Lower leg skin (tissue), 4 donors: ENCODE measurements at places on chromosomes 16 and 17.

DNA sequence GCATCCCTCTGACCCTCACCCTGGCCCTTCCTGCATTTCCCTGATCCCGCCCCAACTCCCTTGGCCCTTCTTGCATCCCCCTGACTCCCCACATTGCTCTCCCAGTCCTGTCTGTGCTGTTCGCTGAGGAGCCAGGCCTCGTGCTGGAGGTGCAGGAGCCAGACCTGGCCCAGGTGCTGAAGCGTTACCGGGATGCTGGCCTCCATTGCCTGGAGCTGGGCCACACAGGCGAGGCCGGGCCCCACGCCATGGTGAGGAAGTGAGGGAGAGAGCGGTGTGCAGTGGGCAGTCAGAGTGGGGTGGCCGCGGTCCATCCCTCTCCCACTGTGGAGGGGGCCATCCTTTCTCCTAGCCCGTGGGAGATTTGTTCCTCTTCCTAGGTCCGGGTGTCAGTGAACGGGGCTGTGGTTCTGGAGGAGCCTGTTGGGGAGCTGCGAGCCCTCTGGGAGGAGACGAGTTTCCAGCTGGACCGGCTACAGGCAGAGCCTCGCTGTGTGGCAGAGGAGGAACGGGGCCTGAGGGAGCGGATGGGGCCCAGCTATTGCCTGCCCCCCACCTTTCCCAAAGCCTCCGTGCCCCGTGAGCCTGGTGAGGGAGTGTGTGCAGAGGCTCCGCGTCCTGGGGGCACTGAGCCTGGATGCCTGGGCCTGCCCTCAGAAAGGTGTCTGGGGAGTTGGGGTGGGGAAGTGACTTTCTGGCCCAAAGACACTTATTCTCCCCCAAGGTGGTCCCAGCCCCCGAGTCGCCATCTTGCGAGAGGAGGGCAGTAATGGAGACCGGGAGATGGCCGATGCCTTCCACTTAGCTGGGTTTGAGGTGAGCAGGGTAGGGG lies 17.8 kb downstream of the PFAS start:
- no peak for DNase-seq

- DNase-seq = no peak
Observed at GRCh38 chr16:57510016-57510871, 24.0 kb upstream of the DOK4 start.

DNA sequence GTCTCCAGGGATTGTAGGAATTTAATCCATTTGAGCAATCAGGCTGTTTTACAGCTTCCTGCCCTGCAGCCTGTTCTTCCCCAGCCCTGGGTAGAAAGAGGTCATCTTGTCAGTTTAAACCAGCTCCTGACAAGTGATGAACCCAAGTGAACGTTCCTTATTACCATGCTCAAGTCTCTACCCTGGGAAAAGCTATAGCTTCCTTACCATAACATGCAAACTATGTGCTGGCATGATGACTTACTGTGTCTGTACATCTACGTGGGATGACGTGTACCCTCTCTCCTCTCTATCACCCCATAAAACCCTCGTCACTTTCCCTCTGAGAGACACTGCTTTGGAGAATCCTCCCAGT lies 452.2 kb downstream of the XYLT1 start:
- no peak for DNase-seq

GRCh38 chr16:259814-260253 lies 15.9 kb downstream of the RGS11 start:
- no peak for DNase-seq

DNA sequence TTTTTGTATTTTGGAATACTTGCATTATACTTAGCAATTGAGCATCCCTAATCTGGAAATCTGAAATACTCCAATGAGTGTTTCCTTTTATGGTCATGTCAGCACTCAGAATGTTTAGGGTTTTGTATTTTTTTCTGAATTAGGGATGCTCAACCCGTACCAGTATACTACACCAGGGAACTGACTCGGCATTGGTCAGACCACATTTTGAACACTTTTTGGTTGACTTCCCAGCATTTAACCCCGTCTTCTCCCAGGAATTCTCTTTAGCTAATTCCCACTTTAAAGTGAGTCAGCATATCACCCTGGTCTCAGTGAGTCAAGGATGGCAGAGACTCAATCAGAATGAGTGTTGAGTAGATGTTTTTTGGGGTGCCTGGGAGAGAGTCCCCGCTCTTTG lies 177.9 kb downstream of the SPECC1 start:
- no peak for DNase-seq

DNA sequence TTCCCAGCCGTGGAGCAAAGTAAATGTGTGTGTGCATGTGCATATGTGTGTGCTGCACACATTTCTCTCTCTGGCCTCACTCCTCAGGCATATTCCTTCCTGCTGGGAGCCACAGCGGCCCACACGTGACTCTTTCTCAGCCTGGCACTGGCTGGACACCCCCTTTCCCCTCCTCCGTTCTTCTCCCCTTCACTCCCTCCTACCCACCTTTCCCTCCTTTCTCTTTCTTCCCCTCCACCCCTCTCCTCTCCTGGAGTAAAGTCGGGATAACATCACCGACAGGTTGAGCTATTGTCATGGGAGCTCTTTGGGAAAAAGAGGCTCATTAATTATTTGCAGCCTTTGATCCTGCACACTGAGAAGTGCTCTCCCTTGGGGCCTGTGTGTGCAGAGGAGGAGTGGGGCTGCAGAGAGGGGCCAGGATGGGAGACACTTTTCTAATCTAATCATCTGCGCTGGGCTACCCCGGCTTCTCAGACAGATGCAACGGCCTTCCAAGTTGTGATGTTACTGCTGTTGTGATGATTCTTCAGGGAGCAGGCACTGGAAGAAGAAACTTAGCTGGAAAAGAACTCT lies 126.3 kb upstream of the HSBP1 start:
- no peak for DNase-seq

- DNase-seq = no peak
Observed at GRCh38 chr16:27701381-27701780, 151.4 kb downstream of the KATNIP start.

GRCh38 chr16:25108054-25108453 lies 3.5 kb upstream of the LCMT1 start:
- no peak for DNase-seq

DNA sequence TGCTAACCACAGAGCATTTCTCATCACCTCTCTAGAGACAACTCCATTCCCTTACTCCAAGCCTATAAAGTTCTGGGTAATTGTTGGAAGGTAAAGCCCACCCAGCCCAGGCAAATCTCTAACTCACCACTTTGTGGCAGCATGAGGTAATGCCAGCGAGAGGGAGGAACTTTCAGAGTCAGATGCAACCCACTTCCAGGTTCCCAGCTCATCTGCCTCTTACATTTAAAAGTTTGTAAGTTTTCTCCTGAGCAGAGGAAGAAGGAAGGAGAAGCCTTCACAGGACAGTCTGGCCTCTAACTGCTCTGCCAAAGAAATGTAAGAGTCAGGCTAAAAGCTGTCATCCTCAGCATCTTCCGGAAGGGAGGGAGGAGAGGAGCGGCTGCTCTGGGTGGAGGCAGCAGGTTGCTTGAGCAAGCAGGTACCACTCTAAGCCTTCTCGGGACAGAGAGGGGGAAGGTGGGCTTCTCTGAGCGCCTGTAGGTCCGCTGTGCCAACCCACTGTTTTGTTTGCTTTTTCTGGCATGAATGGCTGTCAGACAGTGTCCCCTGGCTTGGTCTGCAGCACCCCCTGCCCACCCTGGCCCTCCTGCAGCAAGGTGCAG lies 1.0 kb downstream of the ZNF319 start:
- DNase-seq = no peak

DNA sequence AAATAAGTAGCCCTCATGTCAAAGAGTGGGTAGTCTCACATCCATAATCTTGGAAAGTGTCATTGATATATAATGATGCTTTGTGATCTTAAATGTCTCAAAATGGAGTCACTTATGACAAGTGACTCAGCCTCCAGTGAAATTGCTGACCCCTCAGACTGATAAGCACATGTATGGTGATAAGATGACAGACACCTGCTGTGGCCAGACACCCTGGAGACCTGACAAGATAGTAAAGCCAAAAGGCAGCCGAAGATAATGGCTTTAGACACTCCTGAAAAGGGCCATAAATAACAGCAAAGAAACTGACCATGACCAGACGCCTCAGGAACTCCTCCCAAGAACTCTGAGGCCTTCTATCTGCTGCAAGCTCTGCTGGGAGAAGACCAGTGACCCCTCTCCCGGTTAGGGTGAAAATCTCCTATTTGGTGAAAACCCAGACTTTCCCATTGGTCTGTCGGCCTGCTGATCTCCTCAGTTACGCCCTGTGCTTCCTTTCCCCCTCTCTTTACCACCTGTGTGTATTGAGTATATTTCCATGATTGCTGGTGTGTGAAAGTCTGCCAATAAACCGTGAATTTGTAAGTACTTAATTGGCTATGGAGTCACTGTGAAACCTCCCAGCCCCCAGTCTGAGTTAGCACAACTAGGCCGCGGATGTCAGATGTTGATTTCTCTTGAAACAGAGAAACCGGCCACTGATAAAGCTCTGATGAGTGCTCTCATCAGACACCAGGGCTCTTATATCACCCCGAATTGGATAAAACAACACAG lies 226.7 kb upstream of the MYOCD start:
- DNase-seq = no peak

- no peak for DNase-seq
Observed at GRCh38 chr17:81494626-81495377, 17.8 kb downstream of the ACTG1 start.

- DNase-seq = no peak
Observed at GRCh38 chr16:83269048-83269447, 538.7 kb upstream of the HSBP1 start.

GRCh38 chr17:21021208-21021803 lies 21.5 kb downstream of the USP22 start:
- DNase-seq = no peak

GRCh38 chr16:51376080-51376479 lies 225.0 kb upstream of the SALL1 start:
- DNase-seq = no peak

GRCh38 chr16:9351440-9351839 lies 260.0 kb downstream of the HAPSTR1 start:
- no peak for DNase-seq

- DNase-seq = no peak
Observed at GRCh38 chr17:50475362-50475761, 3.3 kb upstream of the RSAD1 start.

DNA sequence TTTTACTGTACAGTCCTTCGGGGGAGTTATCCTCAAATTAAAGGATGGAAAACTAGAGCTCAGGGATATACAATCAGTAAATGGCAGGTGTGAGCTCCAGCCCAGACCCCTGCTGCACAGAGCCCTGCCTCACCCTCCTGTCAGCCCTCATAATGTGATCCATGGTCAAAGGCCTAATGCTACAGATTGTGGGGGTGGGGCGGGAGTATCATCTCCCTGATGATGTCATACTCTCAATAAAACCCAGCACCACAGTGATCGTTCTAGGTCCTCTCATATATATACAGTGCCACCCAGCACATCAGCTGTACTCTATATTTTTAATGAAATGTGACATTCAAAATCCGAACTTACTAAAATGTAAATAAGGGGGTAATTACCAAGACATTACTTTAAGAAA lies 61.5 kb downstream of the SLC39A11 start:
- no peak for DNase-seq

DNA sequence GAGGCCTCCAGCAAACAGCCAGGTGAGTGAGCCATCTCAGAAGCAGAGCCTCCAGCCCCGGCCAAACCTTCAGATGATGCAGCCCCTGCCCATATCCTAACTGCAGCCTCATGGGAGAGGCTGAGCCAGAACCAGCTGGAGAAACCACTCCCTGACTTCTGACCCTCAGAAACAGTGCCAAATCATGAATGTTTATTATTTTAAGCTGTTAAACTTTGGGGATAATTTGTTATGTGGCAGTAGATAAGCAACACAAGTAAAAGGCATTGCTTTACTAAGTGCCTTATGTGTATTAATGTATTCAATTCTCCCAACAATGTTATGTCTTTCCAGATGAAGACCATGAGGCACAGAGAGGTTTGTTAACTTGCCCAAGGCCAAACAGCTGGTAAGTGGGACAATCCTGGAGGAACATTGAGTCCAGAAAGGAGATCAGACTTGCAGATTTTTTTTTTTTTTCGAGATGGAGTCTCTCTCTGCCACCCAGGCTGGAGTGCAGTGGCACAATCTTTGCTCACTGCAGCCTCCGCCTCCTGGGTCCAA lies 59.6 kb downstream of the SOCS1 start:
- no peak for DNase-seq

- no peak for DNase-seq
Observed at GRCh38 chr16:77592021-77592420, 130.3 kb upstream of the NUDT7 start.

GRCh38 chr17:27577121-27577761 lies 53.7 kb upstream of the LGALS9 start:
- no peak for DNase-seq

GRCh38 chr16:51166541-51166940 lies 15.5 kb upstream of the SALL1 start:
- no peak for DNase-seq

GRCh38 chr17:38353668-38354067 lies 2.0 kb downstream of the SOCS7 start:
- DNase-seq = no peak

DNA sequence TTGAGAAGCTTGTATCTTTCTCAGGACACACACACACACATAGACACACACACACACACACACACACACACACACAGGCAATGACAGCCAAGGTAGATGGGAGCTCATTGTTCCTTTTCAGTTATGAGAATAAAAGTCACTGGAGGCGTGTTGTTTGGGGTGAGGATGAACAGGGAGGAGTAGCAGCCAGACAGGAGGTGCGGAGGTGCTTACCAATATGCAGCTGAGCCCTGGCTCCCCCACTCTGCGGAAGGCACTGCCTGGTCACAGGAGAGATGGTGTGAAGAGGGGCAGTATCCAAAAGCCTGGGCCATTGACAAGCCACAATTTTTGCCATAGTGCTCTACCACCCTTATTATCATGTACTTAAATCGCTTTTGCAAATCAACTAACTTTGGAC lies 77.4 kb downstream of the CBLN1 start:
- no peak for DNase-seq

GRCh38 chr17:17982801-17983200 lies 10.1 kb downstream of the DRC3 start:
- DNase-seq = no peak

DNA sequence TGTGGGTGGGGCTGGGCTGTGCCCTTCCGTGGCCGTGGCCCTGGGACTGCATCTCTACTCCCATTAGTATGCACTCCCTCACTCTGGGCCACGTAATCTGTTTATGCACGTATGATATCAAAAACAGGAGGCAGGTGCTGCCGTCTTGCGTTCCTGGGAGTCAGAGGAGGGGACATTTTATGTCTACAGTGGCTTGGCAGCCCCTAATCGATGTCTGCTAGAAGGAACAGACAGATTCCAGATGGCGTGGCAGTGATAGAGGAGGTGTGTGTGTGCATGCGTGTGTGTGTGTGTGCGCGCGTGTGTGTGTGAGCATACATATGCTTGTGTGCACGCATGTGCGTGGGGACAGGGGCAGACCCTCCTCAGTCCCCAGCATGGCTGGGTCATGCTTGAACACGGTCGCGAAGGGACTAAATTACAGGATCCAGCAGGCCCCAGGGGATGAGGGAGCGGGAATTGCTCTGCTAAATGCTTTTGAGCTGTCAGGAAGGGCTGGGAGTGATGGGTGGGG lies 44.7 kb downstream of the SREBF1 start:
- DNase-seq = no peak
